ENCODE measurements at places on chromosomes 16 and 17. TPM values are rescaled to one million over a fixed set of nuclear protein-coding genes. Genes with fewer than 3 reads are reported as not detected.

The C1QL1 gene
- total RNA-seq, result 0.61 TPM

The PIRT gene
- total RNA-seq, result not detected

- DNase-seq, result no peak
Observed at GRCh38 chr16:1192384-1193073, 32.5 kb downstream of the TPSG1 start.

The ZNF688 gene
- 22.5 TPM for total RNA-seq

- DNase-seq, result no peak
Observed at GRCh38 chr17:82548681-82549303, 29.3 kb downstream of the FOXK2 start.

DNA sequence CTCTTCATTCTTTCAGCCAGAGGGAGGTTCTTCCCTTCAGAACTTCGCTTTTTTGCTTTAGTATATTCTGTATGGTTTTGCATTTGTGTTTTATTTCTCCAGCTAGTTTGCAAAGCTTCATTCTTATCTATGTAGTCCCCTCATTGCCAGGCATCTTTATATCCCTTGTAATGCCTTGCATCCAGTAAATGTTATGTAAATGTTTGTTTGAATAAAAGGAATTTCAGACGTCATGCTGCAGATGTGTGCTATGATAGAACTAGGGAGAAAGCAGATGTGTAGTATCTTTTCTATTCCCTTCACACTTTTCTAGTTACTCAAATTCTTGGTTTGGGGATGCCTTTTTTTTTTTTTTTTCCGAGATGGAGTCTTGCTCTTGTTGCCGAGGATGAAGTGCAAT, 62.6 kb upstream of the RASL10B start:
- DNase-seq, result no peak

DNA sequence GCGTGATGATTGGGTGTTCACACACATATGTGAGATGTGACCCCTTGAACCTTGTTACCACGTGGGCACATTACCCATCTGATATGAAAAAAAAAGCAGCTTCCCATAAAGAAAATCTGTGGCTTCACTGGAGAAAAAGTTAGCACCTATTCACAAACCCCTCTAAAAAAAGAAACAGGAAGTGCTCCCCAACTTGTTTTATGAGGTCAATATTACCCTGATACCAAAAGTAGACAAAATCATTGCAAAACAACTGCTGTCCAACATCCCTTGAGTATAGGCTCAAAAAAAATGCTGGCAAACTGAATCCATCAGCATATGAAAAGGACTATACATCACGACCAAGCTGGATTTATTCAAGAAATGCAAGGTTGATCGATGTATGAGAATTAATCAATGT, 99.7 kb upstream of the RBL2 start:
- DNase-seq, result no peak

The CD300A gene
- total RNA-seq, result 13.0 TPM

DNA sequence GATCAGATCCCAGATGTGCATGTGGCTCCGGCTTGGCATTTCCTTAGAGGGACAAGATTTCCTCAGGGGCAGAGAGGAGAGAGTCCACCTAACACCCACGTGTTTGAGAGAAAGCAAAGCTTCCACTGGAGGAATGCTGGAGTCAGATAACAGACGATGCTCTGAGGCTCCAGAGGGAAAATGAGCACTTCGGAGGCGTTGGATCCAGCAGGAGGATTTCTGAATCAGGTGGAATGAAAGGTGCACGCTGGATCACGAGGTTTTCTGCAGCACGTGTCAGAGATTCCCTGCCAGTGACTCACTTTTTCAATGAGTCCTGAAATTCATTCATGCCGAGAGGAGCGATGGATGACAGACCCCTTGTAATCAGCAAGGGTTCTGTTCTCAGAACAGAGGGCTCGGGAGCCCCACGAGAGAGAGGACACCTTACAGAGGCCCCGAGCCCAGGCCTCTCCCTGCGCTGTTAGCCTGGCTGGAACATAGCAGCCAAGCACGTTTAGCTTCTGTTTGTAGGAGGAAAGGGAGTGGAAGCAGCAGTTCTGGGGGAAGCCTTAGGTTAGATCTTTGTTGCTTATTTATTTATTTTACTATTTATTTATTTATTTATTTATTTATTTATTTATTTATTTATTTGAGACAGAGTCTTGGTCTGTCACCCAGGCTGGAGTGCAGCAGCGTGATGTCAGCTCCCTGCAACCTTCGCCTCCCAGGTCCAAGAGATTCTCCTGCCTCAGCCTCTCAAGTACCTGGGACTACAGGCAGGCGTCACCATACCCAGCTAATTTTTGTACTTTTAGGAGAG, 49.3 kb upstream of the JPH3 start:
- no peak for DNase-seq

The RHBDL1 gene
- total RNA-seq, result 5.3 TPM

DNA sequence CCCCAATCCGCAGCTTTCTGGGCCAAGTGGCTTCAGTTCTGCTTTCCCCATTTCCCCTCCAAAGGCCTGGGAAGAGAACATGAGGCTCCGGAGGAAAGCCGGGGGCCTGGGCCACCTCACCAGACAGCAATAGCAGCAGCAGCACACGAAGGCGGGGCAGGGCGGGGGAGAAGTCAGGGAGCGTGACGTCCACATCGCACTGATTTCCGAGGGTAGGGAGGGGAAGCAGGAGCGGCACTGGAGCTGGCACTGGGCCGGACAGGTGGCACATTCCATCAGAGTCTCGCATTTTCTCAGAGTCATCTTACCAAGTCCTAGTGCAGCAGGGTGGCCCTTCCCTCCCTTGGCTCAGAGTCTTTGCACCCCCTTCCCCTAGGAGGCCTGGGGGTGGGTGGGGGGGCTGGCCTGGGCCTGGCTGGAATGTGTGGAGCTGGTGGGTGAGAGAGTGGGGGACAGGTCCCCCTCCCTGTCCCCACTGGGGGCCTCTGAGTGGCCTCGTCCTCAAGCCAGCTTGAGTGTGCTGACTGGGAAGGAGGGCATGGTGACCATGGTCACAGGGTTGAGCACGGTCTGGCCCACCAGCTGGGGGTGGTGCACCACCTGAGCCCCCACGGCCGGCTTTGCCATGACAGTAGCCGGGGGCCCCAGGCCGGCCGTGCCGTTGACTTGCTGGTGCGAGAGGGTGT, 14.3 kb downstream of the MNT start:
- no peak for DNase-seq

GRCh38 chr17:69227541-69227940, 1.1 kb downstream of the ABCA10 start:
- no peak for DNase-seq

- no peak for DNase-seq
Observed at GRCh38 chr17:19538095-19539039, 4.7 kb downstream of the SLC47A1 start.

The PTX4 gene
- total RNA-seq, result not detected

The ENPP7 gene
- not detected for total RNA-seq

DNA sequence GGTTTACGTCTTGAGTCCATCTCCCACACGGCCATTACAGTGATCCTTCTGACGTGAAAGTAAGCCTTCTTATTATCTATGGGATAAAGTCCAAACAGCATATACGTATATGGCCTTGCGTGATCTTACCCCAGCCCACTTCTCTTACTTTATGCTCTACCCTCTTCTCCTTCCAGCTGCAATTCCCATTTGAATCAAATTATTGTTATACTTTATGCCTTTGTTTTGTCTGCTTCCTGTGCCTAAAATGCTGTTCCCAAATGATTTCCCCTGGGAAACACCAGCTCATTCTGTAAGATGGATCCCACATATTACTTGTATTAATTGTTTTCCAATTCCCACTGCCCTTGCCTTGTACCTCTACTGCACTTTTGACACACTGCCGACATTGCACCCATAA, 11.2 kb downstream of the UQCRC2 start:
- no peak for DNase-seq

DNA sequence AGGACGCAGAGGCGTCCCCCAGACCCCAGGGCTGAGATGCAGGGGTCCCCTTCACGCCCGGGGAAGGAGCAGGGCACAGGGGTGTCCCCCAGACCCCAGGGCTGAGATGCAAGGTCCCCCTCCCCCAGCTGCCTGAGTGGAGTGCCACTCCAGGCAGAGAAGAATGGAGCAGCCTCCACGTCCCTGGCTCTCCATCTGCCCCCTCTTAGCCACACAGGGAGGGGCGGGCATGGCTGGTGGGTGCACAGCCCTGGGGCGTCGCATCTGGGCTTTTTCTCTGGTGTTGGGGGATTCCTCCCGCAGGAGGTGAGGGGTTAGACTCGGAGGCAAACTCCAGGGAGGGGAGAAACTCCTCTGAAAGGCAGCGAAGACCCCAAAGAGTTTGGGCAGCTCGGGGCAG, 17.5 kb downstream of the CIBAR2 start:
- no peak for DNase-seq

GRCh38 chr16:49494891-49495566, 121.4 kb downstream of the C16orf78 start:
- no peak for DNase-seq

- DNase-seq, result no peak
Observed at GRCh38 chr17:19714542-19715411, 1.6 kb downstream of the SLC47A2 start.

- DNase-seq, result no peak
Observed at GRCh38 chr16:68596266-68596665, 48.8 kb upstream of the CDH3 start.

- no peak for DNase-seq
Observed at GRCh38 chr16:89199241-89200123, 855 bp downstream of the SLC22A31 start.

DNA sequence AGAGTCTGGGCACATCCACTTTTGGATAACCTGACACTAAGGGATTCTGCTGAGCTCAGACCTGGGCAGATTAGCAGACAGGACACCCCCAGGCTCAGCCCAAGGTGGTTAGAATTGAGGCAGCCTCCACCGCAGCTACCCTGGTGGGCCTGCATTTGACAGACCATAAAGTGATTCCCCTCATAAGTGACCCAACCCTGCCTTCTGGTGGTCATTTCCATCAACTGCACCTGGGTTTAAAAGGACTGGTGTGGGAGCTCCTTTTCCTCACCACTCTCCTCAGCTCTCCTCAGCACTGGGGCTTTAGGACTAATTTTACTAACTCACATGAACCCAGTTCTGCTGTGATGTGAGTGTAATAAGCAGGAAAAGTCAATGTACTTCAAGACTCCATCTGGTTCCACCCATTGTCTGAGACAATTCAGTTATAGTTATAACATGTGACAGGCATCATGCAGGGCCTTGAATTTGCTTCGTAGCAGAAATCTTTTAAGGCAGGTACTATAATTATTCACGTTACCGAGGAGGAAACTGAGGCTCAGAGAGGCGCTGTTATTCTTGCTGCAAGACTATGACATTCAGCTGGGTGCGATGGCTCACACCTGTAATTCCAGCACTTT, 42.5 kb downstream of the MYH3 start:
- DNase-seq, result no peak

- DNase-seq, result peak; percentile 96
Observed at GRCh38 chr16:2511128-2511800, 2.5 kb upstream of the ATP6V0C start.

The SLC5A11 gene
- total RNA-seq, result not detected

- no peak for DNase-seq
Observed at GRCh38 chr17:74417178-74418045, 14.5 kb upstream of the GPRC5C start.

The KRTAP1-5 gene
- total RNA-seq, result 168 TPM

- DNase-seq, result no peak
Observed at GRCh38 chr17:49676276-49676868, 1.5 kb downstream of the SPOP start.

DNA sequence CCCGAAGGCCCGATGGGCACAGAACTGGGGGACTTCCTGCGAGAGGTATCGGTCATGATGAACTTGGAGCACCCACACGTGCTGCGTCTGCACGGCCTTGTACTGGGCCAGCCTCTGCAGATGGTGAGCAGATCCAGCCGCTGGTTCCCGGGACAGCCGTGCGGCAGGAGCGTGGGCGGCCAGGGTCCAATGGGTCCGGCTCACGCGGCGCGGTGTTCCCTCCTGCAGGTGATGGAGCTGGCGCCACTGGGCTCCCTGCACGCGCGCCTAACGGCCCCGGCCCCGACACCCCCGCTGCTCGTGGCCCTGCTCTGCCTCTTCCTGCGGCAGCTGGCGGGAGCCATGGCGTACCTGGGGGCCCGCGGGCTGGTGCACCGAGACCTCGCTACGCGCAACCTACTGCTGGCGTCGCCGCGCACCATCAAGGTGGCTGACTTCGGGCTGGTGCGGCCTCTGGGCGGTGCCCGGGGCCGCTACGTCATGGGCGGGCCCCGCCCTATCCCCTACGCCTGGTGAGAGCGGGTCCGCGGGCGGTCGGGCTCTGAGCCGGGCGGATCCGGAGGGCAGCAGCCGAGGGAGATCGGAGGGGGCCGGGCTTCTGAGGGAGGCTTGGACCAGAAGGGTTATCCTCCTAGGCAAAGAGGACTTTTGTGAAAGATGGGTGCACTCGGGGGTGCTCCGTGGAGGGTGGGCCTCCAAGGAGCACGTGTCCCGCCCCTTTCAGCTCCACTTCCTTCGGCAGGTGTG, 3.0 kb downstream of the TNK1 start:
- DNase-seq, result no peak

GRCh38 chr16:55968221-55968620, 93.0 kb upstream of the CES5A start:
- DNase-seq, result no peak

The C16orf46 gene
- total RNA-seq, result 0.54 TPM

The PDF gene
- total RNA-seq, result 17.9 TPM

The HOXB1 gene
- 0.19 TPM for total RNA-seq

DNA sequence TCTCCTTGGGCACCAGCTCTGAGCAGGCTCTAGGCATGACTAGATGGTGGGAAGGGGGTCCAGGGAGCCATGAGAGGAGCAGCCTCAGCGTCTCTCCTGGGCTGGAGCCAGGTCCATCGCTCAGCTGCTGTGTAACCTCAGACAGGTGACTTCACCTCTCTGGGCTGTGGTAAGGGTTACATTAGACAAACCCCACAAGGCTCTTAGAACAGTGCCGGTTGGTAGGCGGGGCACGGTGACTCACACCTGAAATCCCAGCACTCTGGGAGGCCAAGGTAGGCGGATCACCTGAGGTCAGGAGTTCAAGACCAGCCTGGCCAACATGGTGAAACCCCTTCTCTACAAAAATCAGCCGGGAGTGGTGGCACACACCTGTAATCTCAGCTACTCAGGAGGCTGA, 18.1 kb upstream of the NPTX1 start:
- DNase-seq, result no peak

The SIAH1 gene
- total RNA-seq, result 20.6 TPM

GRCh38 chr16:62205459-62205858, 169.2 kb upstream of the CDH8 start:
- no peak for DNase-seq

The PERCC1 gene
- total RNA-seq, result not detected

GRCh38 chr17:66548158-66548557, 245.7 kb downstream of the PRKCA start:
- DNase-seq, result no peak

The DNAAF8 gene
- not detected for total RNA-seq

GRCh38 chr17:65941356-65941899, 250.5 kb downstream of the CEP112 start:
- no peak for DNase-seq

The ITGA2B gene
- not detected for total RNA-seq

The ARHGDIG gene
- total RNA-seq, result not detected

GRCh38 chr17:43372273-43372911, 26.4 kb upstream of the ARL4D start:
- DNase-seq, result no peak

DNA sequence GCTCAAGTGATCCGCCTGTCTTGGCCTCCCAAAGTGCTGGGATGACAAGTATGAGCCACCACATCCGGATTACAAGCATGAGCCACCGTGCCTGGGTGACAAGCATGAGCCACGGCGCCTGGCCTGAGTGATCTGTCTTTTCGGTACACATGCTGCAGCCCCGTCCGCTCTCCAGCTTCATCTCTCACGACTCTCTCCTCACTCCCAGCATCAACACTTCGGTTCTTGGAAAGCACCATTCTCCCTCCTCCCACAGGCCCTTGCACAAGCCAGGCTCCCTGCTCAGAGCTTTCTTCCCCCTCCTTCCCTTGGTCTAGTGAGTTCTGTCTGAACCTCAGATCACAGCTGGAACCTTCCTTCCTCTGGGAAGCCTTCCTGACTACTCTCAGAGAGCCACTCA, 6.5 kb upstream of the NCBP3 start:
- no peak for DNase-seq
